ENCODE measurements at places on chromosomes 7 and 10.

- DNase-seq: no peak
Observed at GRCh38 chr10:112213098-112213823, 29.7 kb upstream of the GPAM start.

- no peak for DNase-seq
Observed at GRCh38 chr7:105454095-105454747, 65.5 kb upstream of the SRPK2 start.

- no peak for DNase-seq
Observed at GRCh38 chr7:80240265-80241025, 105.8 kb downstream of the GNAI1 start.

DNA sequence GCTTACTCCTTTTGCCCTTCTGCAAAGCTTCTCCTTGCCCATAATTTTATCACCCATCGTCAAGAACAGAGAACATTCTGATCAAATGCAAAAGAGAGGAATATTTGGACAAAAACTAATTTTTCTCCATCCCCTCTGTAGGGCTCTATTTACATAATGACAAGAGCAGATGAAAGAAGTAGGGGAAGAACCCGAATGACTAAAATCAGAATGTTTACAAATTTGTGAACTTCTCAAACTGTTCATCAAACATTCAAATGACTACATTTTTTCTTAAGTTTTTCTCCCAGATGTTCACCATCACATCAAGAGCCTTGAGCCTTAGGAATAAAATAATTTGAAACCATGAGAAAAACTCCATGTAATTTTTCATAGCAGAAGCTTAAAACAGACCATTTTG lies 119.4 kb downstream of the DGKI start:
- no peak for DNase-seq

GRCh38 chr7:16951483-16952080 lies 69.8 kb upstream of the AGR3 start:
- no peak for DNase-seq

- DNase-seq: peak; percentile 47
Observed at GRCh38 chr10:22325272-22326144, 4.6 kb downstream of the BMI1 start.

GRCh38 chr7:125326666-125327255 lies 397.1 kb upstream of the POT1 start:
- no peak for DNase-seq

- no peak for DNase-seq
Observed at GRCh38 chr7:151103973-151104372, 17.7 kb downstream of the AGAP3 start.

- DNase-seq: no peak
Observed at GRCh38 chr10:35388197-35388596, 51.9 kb downstream of the CCNY start.

DNA sequence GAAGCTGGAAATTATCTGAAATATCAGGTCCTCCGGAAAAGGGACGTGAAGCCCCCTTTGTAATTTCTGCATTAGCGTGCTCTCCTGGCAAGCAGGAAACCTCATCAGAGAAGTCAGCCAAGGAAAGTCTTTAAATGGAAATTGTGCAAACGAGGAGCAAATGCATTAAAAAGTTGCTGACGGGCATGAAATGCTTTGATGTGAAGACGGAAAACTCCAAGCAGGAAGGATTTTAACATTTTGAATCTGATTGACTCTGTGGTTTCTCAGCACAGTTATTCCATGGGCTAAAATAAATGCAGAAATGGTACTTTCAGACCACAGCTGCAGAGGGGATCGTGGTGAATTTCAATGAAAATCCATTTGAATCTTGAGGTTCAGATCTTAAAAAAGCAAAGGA lies 167.8 kb downstream of the AHR start:
- no peak for DNase-seq

DNA sequence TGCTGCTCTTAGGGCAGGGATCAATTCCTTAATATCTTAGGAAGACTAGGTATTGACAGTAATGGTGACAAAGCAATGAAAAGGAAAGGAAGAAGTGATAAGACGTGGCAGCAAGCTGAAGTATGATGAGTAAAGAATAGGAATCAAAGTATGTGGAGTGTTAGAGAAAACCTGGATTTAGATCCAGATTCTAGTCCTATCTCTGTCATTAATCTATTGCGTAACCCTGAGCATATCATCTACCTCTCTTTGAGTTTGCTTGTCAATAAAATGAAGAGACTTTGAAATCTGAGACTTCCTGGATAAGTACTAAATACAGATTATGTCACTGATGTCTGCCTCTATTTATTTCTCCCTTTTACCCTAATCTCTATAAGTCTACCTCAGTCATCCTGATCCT lies 89.2 kb downstream of the PTEN start:
- no peak for DNase-seq

GRCh38 chr10:62665771-62666170 lies 138.7 kb upstream of the ADO start:
- DNase-seq: no peak

DNA sequence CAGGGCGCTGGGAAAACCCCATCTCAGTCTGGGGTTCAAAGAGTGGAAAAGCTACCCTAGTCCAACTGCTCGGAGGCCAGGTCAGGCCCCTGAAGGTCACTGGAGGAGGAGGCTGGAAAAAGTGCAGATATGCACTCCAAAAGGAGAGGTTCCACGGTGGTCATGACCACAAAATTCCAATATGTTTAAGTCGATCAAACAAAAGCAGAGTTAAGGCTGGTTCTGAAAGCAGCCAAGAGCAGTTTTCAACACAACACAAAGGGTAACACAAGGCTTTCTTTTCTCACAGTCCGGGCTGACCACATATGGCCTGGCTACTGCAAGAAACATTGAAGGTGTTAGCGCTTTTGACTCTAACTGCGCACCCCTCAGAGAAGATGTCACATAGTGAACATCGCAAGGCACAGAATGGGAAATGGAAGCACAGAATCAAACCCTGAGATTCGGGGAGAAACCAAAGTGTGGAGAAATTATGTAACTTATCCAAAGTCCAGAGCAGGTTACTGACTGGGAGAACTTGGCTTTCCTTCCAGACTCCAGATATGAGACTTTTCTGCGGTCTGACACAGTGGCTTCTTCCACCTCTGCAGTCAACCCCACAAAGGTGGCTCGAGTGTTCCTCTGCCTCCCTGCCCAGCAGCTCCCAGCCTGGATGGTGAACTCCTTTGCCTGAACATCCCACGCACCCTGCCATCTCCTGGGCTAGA lies 1.3 kb upstream of the GRB10 start:
- no peak for DNase-seq

DNA sequence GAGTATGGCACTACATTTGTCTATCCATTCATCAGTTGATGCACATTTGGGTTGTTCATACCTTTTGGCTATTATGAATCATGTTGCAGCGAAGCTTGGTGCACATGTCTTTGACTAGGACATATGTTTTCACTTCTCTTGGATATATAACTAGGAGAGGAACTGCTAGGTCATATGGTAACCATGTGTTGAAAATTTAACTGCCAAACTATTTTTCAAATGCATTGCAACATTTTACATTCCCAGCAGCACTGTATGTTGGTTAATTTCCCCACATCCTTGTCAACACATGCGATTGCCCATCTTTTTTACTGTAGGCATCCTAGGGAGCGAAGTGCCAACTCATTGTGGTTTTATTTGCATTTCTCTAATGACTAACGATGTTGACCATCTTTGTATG lies 183.4 kb downstream of the PRKCQ start:
- no peak for DNase-seq

Data from stimulated activated CD8-positive, alpha-beta memory T cell treated with anti-CD3 and anti-CD28 coated beads, Interleukin-2, amount 100 ng/mL, for 1 hour (primary cell).